ENCODE measurements at places on chromosomes 3 and 15.

- DNase-seq, result no peak
Measured at GRCh38 chr3:19945969-19946831, 697 bp upstream of the RAB5A start.

DNA sequence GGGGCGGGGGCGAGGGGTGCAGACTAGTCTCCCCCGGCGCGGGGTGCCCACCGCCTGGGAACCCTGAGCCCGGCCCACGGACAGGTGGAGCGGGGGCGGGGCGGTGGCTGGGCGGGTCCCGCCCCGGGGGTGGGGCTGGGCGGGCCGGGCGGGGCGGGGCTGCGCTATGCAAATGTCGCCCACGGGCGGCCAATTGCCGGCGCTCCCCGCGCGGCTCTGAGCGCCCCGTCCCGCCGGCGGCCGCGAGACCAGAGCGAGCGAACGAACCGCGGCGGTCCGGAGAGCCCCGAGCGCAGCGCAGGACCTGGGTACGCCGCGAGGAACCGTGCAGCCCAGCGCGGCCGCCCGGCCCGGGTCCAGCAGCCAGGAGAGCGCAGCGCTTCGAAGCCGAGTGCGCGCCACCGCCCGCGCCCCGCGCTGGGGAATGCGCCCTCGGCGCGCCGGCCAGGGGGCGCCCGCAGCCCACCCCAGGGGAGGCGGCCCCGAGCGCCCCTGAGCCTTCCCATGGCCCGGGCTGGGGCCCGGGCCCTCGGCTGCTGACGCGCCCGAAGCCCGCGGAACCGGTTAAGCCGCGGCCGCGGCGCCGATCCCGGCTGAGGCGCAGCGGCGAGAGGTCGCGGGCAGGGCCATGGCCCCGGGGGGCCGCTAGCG, at the start of gene SEMA3F:
Gene SEMA3F (plus strand): TSS at position 485 of the 651 bp plus-strand sequence. CDS start 4,299 bp downstream, outside the sequence.
- DNase-seq, result peak; percentile 68

- DNase-seq, result no peak
Measured at GRCh38 chr3:14283092-14283812, 104.6 kb downstream of the LSM3 start.

- no peak for DNase-seq
Measured at GRCh38 chr3:35745802-35746484, 106.6 kb downstream of the ARPP21 start.

- DNase-seq, result no peak
Measured at GRCh38 chr15:101046826-101047225, 127.7 kb downstream of the LRRK1 start.

- no peak for DNase-seq
Measured at GRCh38 chr15:40937762-40938535, 8.8 kb downstream of the DLL4 start.

- no peak for DNase-seq
Measured at GRCh38 chr3:114499976-114500375, 206.1 kb downstream of the TIGIT start.

- no peak for DNase-seq
Measured at GRCh38 chr3:69530554-69530953, 144.7 kb upstream of the FRMD4B start.

DNA sequence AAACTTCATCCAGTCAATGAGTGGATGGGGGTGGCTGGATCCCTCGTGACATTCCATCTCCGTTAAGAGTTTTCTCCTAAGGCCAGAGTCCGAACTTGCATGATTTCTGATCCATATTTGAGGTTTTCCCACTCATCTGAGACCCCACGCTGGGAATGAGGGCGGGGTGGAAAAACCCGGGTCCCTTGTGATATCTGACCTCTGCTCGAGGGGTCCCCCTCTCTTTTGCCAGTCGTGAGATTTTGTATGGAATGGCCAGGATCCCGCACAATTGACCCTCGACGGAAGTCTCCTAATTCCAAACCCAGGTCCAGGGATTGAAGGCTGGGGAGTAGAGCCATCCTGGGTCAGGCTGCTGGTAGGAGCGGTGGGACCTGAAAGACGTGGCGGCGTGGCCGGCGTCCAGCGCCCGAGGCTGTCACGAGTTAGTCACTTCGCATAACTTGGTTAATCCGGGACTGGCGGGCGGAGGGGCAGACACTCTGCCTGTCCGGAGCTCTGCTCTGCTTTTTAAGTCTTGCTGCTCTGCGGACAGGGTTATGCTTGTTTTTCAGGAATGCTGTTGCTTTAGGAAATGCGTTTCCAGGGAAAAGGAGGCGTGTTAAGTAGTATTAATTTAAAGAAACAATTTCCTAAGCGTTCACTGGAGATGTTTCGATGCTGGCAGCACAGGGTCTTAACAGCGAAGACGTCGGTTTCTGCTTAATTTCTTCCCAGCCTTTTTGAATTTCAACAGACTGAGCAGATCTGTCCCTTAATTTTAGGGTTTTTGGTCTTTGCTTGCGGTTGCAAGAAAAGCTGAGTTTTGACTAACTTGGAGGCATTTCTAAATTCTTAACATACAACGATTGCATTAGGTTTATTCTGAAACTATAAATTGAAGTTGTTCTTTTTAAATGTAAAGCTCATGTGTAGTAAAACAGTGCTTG, 69.7 kb upstream of the LRRFIP2 start:
- peak; percentile 53 for DNase-seq

DNA sequence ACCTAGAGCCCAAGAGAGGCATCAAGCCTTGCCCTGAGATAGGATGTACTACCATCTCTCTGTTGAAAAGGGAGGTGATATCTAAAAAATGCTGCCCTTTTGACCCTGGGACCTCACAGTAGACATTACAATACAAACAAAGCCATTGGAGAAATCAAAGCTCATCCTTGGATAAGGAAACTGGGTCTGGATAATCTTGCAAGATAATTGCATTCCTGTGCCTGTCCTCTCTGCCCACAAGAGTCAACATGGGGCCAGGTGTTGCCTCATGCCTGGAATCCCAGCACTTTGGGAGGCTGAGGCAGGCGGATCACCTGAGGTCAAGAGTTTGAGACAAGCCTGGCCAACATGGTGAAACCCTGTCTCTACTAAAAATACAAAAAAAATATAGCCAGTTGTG, 57.3 kb upstream of the DLG1 start:
- no peak for DNase-seq

- DNase-seq, result no peak
Measured at GRCh38 chr3:50155491-50155878, 361 bp downstream of the SEMA3F start.

GRCh38 chr15:32873284-32874114, 155.7 kb downstream of the GREM1 start:
- DNase-seq, result no peak

DNA sequence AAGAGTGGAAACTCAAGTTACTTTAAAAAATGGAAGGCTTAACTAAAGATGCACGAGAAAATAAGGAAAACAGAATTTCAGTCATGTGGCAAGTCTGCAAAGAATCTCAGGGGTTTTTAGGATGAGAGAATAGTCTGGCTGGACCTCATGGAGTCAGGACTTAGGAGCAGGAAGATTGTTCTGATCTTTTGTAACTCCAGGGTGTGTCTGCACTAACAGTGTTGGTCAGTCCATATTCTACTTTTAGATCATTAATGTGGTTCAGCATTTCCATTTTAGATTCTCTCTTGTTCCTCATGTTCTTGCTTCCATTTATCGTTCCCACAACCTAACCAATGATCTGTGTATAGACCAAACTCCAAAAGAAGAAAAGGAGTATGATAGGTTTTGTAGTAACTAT, 15.3 kb downstream of the TMEM108 start:
- no peak for DNase-seq

DNA sequence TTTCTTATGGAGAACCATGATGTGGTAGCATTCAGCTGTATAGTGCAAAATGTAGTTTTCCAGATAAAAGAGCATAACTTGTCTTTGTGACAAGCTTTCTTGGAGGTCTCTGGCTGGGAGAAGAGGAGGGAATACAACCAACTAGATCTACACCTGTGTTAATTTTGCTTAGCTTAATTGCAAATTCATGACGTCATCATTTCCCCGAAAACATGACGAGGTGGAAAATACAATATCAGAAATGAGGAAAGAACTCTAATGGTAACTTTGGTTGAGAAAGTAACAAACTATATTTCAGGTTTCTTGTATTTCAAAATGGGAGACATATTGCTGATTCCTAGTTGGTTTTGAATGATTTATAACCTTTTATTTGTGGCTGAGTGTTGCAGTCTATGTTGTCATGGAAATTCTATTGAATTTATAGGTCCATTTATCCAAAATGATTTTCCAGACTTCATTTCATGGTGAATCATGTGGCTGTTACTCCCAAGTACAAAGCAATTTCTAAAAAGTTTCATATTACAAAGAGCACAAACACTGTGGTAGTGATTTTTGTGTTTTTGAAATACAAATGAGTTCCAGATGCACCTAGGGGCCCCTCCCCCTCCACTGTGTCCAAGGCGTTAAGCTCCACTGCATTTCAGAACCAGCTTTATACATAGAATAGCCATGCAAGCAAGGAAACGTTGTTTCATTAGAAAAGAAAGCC, 307.2 kb downstream of the FEZF2 start:
- DNase-seq, result no peak

DNA sequence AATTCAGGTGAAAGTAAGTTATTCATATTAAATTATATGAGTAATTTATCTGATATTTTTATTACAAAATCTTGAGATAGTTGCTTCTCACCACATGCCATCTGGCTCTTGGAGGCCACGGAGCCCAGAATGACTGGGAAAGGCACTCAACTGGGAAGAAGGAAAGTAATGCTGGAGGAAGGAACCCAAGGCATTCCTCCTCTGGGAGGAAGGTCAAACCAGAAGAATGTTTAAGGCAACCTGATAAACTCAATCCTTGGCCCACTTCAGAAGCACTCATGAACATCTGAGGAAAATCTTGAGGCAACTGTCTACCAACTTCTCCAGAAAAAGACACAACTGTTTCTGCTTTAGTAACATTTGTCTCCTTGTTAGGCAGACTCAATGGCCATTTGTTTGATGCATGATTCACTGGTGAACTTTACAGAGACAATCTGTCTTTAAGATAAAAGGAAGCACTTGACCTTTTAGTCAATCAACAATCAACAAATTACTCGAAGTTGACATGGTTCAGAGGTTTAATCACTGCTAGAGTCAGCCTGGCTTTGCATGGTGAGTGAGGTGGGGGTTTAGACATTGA, 261.4 kb upstream of the MME start:
- no peak for DNase-seq

DNA sequence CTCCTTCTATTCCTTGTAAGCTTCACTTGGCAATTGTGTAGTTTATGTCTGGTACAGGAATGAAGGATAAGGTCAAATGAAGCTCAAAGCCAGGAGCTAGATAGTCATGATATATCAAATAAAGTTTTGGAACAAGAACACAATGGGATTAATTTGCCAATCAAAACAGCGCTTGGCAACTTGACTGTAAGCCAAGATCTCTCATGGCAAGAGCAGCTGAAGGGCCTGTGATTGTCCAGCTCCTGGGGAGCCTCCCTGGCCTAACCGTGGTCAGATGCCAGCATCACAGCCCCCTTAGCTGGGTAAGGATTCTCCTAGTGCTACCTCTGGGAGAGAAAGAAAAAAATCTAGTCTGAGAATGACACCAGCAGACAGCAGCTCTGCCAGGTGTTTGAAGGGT, 97.2 kb downstream of the LIPC start:
- no peak for DNase-seq

DNA sequence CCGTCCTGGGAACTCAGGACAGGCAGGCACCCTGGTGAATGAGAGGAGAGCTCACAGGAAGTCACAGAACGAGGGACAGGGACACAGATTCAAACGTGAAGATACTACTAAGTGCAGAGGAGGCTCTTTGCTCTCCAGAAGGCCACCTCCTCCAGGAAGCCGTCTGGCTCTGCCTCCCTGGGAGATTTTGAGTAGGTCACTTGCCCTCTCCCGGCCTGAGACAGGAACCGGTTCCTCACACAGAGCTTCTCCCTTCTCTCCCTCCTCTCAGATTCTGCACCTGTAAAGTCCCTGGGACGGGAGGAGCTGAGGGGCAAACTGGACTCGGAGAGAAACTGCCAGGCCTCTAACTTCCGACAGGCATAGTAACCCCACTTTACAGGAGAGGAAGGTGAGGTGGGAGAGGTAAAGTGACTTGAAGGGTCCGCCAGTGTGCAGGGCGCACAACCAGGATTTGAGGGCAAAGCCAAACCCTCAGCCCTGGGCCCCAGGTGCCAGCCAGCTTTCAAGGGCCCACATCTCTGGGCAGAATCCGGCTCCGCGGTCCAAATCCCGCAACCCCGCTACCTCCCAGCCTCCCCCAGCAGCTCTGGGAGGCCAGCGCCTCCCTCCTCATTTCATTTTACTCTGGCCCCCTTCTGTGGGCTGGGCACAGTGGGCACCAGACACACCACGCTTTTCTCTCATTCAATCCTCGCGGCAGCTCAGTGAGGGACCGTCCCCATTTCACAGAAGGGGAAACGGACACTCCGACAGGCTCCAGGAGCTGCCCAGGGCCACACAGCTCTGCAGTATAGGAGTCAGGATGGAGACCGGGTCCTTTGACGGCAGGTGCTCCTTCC, 150.2 kb downstream of the SMAD6 start:
- no peak for DNase-seq

DNA sequence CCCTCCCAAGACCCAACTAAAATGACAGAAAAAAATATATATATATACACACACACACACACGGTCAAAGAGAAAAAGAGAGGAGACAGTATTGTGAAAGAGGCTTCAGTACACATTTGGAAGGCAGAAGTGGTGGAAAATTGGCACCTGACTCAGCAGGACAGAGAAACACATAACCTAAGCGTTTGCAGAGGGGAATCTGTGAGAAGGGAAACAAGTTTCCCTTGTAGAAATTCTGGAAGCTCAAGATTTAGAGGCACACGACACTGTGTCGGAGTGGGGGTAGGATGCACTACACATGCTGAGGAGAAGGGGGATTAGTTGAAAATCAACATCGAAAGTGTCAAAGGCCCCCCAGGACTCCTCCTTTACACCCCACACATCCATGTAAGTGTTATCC, 53.1 kb downstream of the PAK2 start:
- DNase-seq, result no peak

- no peak for DNase-seq
Measured at GRCh38 chr15:63605816-63606215, 8.6 kb downstream of the FBXL22 start.

GRCh38 chr3:128091586-128091985, 32.0 kb downstream of the RUVBL1 start:
- no peak for DNase-seq

- DNase-seq, result no peak
Measured at GRCh38 chr3:10015461-10015904, 10.8 kb upstream of the FANCD2 start.

GRCh38 chr15:55250392-55250791, 39.2 kb downstream of the RAB27A start:
- DNase-seq, result no peak

DNA sequence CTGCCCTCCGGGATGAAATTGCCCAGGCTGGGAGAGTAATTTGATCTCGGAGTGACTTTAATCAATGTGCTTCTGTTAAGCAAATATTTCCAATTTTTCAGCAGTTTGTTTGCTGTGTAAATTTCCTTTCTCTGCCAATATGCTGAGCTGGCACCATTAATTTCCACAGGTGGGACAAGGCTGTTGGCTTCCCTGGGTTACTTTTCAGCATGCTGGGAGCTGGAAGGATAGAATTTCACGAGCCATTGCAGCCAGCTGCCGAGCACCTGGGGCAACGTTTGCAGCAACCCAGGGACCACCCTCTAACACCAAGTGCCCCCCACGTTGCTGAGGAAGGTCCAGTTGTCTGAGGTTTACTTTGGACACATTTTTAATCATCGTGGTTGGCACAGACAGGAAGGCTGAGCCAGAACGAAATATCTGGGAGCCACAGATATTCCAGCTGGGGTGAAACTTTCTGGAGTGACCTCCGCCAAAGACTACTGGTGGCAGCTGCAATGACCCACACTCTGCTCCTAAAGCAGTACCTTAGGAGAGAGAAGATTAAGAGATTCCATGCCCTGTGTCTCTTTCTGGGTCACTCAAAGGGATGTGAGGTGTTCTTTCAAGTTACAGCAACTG, 293.3 kb upstream of the RGMA start:
- no peak for DNase-seq
